ENCODE measurements at places on chromosomes 4 and X. TPM values are rescaled to one million over a fixed set of nuclear protein-coding genes. Genes with fewer than 3 reads are reported as not detected.

DNA sequence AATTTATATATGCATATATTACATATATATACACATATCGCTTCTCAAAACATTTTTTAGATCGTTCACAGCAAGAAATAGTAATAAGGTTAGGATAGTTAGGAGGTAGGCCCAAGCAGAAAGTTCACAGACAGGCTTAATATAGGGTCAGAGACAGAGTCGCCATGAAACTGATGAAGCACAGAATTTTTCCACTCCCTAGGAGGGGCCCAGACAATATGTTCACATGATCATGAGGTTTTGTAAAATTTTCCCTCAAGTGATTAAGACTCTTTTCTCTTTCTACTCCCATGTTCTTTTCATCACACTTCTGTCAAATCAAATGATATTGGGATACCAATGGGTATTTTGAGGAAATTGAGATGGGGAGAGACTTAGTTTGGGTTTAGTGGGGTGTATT is 5.2 kb upstream of the ENAM start:
- DNase-seq = no peak

DNA sequence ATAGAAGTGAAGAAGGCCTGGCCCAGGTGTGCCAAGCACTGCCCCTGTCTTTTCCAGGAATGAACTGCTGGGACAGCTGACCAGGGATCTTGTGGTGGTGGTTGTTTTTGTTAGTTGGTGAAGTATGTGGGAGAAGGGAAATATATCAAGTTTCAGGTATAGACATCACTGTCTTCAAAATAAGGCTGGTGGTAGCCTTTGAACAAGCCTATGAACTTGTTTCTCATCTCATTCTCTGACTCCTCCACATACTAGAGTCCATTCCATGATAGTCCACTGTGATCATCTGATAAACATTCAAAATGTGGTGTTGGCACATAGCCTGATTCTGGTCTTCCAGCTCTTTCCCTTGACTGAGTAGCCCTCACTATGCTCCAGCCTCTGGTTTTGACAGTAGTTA is 303.7 kb downstream of the CAMK2D start:
- DNase-seq = no peak

- DNase-seq = no peak
These were observed 176.9 kb upstream of the GK2 start for GRCh38 chr4:79584902-79585301.

DNA sequence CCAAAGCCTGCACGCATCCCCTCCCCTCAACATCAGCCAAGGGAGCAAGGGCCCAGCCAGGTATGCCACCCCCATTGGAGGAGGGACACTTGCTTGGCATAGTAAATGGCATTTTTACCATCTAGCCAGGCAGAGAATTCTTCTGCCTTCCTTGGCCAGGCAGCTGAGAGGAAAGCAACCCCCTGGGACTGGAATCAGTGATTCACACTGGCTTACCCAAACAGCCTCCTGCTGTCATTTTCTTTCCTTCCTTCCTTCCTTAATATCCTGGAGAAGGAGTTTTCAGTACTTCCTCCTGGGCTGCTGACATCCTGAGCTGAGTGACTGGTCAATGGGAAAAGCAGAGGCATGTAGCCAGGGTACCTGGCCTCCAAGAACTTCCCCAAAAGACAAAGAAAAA is 28.6 kb upstream of the KIAA1210 start:
- no peak for DNase-seq

Gene VEGFD
- 23.7 TPM for total RNA-seq

DNA sequence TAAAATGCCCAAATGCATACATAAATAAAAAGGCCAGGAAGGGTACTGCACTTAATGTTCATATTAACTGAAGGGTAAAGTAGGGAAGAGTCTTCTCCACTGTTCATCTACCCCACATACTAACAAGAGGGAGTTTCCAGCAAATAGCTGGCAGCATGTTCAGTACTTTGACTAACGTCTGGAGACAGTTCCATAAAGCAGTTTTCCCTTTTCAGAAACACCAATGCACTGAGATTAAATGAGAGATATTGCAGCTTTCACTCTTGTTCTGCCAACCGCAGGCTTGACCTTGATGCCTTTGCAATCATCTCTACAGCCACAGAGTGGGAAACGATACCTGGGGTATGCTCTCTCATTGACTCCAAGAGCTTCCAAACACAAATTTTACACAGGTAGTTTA is 2123.1 kb upstream of the TENM3 start:
- DNase-seq = no peak

Gene SSX1
- not detected for total RNA-seq

- no peak for DNase-seq
These were observed 193.0 kb upstream of the LCORL start for GRCh38 chr4:18214411-18215055.

DNA sequence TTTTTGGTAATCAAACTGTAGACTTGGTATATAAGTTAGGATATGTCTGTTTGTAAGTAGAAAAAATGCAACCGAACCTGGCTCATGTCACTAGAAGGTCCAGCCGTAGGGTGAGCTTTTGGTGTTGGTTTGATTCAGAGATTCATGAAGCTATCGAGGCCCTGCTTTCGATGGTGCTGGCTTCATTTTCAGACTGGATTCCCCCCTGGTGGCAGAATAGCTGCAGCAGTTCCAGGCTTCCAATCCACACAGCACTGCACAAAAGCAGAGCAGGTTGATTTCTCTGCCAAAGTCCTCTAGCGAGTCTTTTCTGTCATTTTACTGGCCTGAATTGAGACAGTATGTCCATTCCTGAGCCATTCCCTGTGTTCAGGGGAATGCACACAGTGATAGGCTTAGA is 33.1 kb downstream of the PDK3 start:
- no peak for DNase-seq

- no peak for DNase-seq
These were observed 204.4 kb downstream of the ZNF330 start for GRCh38 chr4:141425124-141425523.

Gene CLCN4
- total RNA-seq = 30.9 TPM

- no peak for DNase-seq
These were observed 101.4 kb upstream of the LINC00632 start for GRCh38 chrX:140608111-140608510.

GRCh38 chrX:8201896-8202331 is 30.8 kb upstream of the VCX2 start:
- peak; percentile 43 for DNase-seq

Gene CCDC149
- total RNA-seq = 10.8 TPM

Gene ABCG2
- total RNA-seq = 0.75 TPM

Gene BEX1
- total RNA-seq = 0.97 TPM

GRCh38 chr4:155506745-155507144 is 130.0 kb upstream of the MAP9 start:
- peak; percentile 32 for DNase-seq

Gene FABP2
- not detected for total RNA-seq

Gene OTUD5
- 16.7 TPM for total RNA-seq

DNA sequence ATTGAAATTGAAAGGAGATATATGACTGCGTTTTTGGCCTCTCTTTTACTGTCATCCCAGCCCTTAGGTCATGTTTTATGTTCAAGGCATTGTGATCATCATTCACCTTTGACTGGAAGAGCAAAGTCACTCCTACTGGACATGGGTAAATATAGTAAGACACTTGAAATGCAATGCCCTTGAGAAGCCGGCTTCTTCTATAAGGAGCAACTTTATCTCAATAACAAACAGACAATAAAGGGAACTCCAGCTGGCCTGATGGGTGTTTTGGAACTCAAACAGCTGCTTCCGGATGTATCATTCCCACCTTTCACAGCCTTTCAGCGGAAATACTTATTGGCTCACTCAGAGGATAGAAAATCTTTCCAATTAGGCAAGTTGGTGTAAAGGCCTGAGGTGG is 65.1 kb upstream of the C4orf54 start:
- DNase-seq = no peak

GRCh38 chrX:70808942-70809940 is 99.3 kb downstream of the TEX11 start:
- no peak for DNase-seq

Gene HTN1
- total RNA-seq = not detected

Gene DCLK2
- 19.9 TPM for total RNA-seq

DNA sequence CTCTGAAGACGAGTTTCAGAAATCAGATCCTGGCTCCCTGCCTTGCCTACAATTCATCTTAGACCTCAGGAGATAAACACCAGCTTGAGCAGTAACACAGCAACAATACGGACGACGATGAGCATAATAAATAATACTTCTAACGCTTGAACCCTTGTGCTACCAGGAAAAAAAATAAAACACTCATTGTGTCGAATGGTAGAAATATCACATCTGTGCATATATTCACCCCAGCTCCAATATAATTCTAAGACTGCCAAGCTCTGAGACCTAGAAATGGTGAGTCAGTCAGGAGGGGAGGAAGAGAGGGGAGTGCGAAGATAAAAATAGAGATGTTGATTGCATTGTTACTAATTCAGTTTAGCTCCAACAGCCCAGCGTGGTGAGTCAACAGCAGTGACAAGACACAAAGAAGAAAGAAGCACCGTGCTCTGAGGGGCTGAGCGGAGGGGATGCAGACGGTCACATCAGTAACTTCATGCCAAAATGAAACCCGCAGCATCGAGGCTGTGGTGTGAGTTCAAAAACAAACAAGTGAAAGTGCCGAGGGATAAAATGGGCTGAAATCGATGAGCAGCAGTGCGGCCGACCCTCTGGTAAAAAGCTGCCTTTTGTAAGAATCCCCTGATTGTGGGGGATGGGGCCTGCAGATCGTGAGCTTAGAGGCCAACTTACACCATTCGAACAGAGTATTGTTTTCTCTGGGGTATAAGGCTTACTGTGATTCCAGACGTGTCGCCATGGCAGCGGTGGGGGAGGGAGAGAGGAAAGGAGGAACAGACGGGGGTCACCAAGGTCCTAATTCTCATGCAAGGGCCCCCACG is 150.4 kb downstream of the MGST2 start:
- DNase-seq = peak; percentile 56

- DNase-seq = no peak
These were observed 150.6 kb downstream of the POU3F4 start for GRCh38 chrX:83658731-83659130.

- DNase-seq = no peak
These were observed 170.1 kb downstream of the FRMPD4 start for GRCh38 chrX:12308420-12308819.

DNA sequence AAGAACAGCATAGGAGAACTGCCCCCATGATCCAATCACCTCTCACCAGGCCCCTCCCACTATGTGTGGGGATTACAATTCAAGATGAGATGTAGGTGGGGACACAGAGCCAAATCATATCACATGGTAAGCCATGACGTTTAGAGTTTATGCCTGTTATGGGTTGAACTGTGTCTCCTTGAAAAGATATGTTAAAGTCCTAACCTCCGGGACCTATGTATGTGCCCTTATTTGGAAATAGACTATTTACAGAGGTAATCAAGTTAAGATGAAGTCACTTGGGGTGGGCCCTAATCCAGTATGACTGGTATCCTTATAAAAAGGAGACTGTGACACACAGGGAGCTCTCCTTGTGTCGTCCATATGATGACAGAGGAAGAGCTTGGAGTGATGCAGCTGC is 25.2 kb upstream of the SLC2A9 start:
- DNase-seq = no peak

- DNase-seq = peak; percentile 53
These were observed 77.1 kb upstream of the UCP1 start for GRCh38 chr4:140645614-140646412.

Gene TMEM35A
- 0.30 TPM for total RNA-seq

GRCh38 chr4:58603951-58604350 is 1493.8 kb upstream of the IGFBP7 start:
- no peak for DNase-seq

Gene NWD2
- 0.03 TPM for total RNA-seq

Gene MBNL3
- total RNA-seq = 31.1 TPM

DNA sequence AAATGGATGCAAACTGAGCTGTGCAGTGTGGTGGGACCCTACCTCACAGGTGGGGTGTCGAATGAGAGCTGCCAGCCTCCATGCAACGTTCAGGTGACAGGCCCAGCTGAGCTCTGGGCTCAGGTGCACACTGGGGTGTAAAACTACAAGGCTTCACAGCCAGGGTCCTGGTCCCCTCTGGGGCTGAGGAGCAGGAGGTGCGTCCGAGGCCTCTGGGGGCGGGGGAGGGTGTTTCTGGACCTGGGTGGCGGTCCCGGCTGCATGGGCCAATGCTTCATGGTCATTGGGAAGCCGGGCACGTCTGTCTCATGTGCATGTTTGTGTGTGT is 26.5 kb upstream of the SORCS2 start:
- DNase-seq = no peak

DNA sequence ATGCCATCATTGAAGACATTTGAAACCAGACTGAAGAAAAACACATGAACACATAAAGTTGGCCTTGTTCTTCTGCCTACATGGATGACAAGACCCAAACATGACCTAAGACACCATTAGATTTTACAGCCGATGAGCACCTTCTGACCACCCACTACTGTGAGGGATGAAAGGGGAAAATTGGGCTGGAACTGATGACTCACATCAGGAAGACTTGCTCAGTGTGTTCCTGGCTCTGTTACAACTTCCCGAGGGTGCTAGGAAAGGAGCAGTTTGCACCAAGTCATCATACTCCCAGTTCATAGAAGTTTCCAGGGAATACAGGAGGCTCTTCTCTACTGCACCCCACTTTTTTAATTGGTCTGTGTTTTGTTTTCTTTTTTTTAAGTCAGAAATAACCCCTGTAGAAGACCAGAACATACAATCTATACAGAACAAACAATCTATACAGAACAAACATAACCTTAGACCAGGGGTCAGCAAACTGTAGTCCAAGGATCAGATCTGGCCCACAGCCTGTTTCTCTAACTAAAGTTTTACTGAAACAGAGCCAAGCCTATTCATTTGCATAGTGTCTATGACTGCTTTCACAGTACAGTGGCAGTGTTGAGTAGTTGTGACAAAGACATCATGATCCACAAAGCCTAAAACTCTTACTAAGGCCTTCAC is 25.3 kb downstream of the BTC start:
- no peak for DNase-seq

Gene CLDN2
- not detected for total RNA-seq

DNA sequence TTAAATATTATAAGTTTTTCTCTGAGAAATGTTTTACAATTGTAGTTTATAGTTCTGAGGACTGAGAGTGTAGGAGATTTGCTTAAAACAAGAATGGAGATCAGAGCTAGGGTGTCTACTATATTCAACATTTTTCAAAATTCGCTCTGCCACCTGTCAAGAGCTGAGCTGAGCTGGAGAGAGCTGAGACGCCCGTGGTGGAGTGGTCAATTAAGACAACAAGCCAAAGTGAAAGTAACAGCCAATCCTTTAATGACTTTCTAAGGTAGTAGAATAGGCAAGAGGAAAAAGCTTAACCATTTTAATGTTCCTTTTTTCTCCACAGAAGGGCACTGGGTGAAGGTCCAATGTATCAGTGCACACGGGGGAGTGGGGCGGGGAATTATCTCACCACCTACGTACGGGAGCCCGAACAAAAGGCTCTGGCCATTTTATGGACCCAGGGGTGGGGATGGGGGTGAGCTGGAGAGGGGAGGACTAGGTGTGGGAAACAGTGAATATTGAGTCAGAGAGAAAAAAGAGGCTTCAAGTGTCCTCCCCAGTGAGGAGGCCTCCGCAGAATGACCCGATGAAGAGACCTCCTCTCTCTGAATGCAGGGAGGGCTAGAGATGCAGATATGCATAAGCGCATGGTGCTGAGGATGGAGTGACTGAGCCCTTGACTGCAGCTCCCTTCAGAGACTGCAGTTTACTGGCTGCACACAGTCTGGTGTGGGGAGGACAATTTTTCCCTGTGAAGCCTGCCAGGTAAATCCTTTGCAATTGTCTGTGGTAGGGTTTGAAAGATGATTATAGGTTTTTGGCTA is 60.8 kb downstream of the SPCS3 start:
- no peak for DNase-seq

GRCh38 chr4:20266215-20267082 is 14.7 kb downstream of the SLIT2 start:
- DNase-seq = no peak

Data from Right ventricle myocardium superior (tissue), 1 donor.